ENCODE measurements at places on chromosomes 6 and 20.

GRCh38 chr6:97288188-97288587 lies 5.2 kb upstream of the MMS22L start:
- no peak for DNase-seq

DNA sequence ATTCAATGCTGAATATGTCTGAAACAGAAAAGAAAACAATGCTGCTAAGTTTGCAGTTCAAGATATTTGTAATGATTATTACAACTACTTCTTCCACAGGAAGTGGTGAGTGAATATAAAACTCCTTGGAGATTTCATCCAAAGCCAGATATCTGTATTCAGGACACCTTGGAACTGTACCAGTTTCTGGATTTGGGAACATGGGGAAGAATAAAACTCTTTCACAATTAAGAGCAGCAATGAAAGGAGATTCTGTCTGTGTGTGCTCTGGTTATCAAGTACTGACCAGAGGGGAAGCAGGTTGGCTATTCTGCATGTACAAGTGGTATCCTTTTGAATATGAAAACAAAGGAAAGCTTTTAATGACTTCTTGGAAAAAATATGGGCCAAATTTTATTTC lies 21.1 kb downstream of the ELOVL2 start:
- DNase-seq = peak; percentile 52

DNA sequence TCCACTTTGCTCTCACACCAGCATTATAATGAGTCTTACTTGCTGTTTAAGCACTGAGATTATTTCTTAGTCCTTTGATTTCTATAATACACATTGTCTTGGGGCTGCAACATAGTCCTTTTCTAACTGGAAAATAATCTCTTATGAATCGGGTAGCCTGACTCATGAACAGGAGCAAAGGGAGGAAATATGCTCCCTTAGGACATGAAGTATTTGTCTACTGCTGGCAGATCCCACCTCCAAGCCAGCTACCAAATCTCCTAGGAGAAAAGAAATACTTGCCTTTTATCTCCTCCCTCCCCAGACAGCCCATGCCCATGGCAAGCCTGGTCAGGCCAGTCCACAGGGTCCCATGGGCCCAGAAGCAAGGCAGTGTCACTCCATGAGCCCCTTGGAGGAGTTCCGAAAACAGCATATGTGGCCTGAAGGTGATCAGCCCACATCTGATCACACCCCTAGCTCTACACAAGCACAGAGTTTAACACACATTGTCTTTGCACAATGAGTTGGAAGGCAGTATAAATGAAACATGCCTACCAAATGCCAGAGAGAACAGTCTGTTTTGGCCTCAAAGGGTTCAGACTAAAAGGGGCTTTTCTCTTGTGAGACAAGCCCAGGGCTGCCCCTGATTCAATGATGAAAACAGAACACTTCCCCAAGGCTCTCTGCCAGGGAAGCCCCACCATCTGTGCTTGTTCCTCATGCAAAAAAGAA lies 37.1 kb upstream of the SLC4A11 start:
- peak; percentile 8 for DNase-seq

DNA sequence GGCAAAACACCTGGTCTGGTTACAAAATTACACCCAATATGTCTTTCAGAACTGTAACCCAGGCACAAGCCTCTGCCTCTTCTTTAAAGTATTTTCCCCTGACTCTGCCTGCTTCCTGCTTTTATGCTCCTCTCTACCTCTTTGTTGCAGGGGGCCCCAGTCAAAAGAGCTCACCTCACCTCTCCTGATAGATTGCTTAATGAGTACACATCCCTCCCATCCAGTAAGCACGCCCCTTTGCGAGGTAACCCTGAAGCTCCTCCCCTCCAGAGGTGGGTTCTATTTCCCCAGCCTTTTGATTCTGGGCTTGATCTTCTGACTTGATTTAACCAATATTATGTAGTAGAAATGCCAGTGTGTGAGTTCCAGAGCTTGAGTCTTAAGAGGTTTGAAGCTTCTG lies 56.6 kb upstream of the EYA2 start:
- DNase-seq = no peak

DNA sequence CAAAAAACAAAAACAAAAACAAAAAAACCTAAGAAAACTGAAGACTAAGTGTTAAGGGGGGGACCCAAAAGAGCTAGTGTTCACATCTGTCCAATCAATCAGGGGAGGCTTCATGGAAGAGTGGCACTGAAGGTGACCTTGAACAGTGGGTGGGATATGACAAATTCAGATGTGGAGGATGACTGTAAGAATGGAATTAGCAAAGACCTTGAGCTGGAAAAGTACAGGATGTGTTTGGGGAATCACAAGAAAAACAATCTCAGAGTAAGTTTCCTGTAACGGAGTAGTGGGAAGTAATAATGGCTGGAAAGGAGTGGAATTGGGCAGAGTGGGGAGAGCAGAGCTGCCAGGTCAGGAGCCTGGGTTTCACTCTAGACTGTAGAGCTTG lies 2.9 kb upstream of the IER3 start:
- DNase-seq = no peak

DNA sequence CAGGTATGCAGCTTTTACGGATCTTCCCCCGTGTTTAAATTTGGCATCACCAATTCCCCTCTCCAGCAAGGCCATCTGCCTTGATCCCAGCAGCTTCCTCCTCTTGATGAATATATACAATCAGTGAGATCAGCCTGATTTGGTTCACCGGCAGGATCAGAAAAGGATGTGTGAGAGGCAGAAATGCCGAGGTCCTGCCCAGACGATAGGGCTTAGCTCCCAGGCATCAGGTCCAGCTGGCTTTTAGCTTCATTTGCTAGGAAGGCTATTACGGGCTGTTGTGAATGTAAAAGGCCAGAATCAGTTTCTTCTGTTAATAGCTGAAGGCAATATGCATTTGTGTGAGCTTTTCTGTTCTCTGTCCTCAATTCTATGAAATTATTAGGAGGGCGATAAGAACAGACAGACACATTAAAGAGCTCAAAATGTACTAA lies 372.8 kb downstream of the BTBD9 start:
- DNase-seq = peak; percentile 33

GRCh38 chr20:23032056-23032749 lies 2.9 kb upstream of the SSTR4 start:
- DNase-seq = no peak

DNA sequence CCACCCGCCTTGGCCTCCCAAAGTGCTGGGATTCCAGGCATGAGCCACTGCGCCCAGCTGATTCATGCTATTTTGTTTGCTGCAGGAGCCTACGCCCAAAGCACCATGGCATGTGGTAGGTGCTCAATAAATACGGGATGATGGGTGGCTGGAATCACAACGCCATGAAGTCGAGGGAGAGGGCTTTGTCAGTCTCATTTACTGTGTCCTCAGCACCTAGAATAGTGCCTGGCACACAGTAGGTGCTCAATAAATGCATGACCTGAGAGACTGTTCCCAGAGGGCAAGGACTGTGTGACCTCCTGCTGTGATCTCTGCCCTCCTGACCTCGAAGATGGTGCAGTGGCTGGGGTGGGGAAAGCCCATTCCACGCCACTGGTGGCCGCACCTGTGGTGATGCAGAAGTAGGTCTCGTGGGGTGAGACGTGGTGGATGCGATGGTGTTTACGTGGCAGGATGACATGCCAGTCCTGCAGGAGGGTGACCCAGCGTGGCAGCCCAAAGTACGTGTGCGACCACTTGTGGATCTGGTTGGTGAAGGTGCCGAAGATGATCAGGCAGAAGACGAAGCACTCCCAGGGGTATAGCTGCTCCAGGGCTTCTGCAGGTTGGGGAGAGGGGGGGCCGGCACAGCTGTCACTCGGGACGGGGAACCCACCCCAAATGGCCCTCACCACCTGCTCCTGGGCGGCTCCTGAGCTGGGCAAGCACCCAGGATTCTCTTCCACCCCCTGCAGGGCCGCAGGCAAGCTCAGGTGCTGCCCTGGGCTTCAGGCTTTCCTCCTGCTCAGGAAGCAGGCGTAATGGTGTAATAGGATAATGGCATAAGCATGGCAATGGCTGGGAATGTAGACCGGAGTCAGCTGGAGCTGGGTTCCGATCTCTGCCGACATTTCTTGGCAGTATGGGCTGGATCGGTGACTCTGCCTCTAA lies 14.9 kb upstream of the UBE2V1 start:
- no peak for DNase-seq

- peak; percentile 30 for DNase-seq
Observed at GRCh38 chr6:38432479-38432878, 207.2 kb downstream of the BTBD9 start.

- DNase-seq = no peak
Observed at GRCh38 chr6:152364866-152365265, 272.3 kb downstream of the SYNE1 start.

- DNase-seq = peak; percentile 56
Observed at GRCh38 chr6:112579601-112580000, 232.5 kb downstream of the RFPL4B start.

- no peak for DNase-seq
Observed at GRCh38 chr20:62297449-62298227, 5.2 kb upstream of the ADRM1 start.

DNA sequence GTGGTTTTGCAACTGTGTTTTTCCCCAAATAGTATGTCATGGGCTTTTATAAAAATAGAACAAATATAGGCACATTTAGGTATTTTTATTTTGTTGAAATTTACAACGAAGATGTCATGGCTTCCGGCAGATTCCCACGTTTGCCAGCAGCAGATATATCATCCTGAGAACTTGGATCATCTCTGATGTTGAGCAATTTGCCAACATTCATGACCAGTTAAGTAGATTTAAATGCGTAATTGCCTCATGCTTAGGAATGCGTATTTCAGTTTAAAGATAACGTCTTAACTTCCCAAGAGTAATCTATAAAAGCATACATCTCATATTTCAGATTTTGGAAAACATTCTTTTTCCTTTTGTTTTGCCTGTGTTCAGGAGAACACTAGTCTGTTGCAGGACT lies 457.8 kb downstream of the QKI start:
- peak; percentile 93 for DNase-seq

- DNase-seq = no peak
Observed at GRCh38 chr6:166851911-166852310, 104.4 kb downstream of the RNASET2 start.

GRCh38 chr20:56393653-56394052 lies 1.2 kb downstream of the CSTF1 start:
- no peak for DNase-seq

GRCh38 chr6:63391203-63391970 lies 71.6 kb upstream of the LGSN start:
- DNase-seq = no peak

Data from fibroblast of skin of right biceps (primary cell).